NCI-H524 treated with DMSO at 0.1 percent for 48 hours (cell line): ENCODE measurements at places on chromosomes 1 and 21.

DNA sequence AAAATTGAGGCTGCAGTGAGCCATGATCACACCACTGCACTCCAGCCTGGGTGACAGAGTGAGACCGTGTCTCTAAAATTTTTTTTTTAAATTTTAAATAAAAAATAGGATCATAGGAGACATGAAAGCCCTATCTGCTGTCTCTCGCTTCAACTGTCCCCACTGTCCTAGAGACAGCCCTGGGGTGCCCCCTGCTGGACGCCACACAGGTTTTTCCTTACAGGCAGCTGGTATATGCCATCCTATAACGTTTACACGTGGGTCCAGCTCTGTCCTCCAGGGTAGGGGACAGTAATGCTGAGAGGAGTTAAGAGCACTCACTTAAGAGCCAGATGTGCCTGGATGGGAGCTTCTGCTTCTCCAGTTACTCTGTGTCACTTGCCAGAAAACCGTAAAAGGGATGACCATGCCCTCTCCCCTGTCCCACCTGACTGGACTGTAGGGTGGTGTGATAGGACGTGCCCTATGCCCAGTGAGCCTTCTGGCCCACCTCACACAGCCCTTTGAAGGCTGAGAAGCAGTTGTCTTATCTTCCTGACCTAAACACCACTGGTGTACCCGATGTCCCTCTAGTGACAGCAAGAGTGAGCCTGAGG is 8.5 kb downstream of the FBXO2 start:
- DNase-seq, result peak; percentile 41

GRCh38 chr1:20411196-20411980 is 74.6 kb downstream of the CAMK2N1 start:
- no peak for DNase-seq

DNA sequence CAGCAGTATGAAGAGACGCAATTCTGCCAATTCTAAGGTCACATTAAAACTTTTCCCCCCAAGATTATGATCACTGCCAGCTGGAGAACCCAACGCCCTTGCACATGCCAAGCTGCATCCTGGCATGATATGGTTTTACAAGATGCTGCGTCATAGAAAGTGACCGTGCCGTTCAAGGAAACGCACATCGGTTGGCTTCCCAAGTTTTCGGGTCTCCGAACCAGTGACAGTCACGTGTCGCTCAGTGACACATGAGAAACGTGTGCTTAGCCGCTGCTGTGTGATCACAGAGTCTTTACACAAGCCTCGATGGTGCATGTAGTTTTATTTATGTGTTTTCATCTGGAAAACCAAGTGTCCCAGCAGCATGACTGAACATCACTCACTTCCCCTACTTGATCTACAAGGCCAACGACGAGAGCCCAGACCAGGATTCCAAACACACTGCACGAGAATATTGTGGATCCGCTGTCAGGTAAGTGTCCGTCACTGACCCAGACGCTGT is 7.4 kb downstream of the SMIM1 start:
- no peak for DNase-seq

GRCh38 chr1:84847253-84848250 is 45.5 kb downstream of the LPAR3 start:
- no peak for DNase-seq

DNA sequence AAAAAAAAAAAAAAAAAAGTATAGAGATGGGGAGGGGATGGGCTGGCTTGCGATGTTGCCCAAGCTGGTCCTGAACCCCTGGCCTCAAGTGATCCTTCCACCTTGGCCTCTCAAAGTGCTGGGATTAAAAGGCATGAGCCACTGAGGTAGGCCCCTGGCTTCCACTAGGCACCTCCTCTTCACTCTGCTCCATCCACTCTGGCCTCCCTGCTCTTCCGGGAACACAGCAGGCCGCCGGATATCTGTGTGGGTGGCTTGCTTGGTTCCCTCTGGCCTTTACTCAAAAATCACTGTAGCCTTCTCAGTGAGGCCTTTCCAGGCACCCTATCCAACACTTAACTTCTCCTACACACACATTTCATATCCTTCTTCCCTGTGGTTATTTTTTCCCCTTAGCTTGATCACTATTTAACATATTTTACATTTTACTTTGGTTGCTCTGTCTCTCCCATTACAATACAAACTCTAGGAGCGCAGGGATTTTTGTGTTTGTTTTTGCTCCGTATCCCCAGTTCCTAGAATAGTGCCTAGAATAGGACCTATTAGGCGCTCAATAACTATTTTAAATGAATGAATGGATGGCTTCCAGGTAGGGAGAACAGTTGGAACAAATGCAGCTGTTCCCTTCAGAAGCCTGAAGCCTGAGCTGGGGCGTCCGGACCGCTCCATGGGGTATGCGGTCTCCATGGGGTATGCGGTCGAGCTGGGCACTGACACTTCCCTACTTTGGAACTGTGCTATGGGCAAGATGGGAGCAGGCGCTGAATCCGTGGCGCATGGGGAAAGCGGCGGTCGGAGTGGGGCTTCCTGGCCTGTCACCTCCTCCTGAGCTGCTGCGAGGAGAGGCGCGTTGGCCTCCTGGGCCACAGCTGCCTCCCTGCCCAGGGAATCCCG is 46.7 kb downstream of the H3-3A start:
- no peak for DNase-seq

- DNase-seq, result no peak
Measured at GRCh38 chr1:109975718-109976117, 8.8 kb upstream of the AHCYL1 start.
